ENCODE measurements at places on chromosomes 5 and 9.

DNA sequence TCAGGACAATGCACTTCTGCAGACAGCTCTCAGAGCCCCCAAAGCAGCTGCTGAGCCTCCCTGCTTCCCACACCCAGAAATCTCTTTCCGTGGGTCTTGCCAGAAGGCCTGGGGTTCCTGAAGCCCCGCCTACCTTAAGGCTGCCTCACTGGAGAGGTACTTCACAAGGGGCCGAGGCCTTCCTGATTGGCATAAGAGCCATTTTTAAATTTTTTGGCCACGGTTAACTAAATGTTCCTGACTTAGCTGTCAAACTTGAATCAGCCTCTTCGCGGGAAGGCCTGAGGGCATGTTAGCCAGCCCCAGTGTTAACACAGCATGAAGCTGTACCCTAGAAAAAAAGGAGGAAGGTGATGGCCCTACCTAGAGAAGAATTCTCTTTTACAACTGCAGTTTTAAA, 20.7 kb upstream of the EPB41L4B start:
- DNase-seq = no peak

DNA sequence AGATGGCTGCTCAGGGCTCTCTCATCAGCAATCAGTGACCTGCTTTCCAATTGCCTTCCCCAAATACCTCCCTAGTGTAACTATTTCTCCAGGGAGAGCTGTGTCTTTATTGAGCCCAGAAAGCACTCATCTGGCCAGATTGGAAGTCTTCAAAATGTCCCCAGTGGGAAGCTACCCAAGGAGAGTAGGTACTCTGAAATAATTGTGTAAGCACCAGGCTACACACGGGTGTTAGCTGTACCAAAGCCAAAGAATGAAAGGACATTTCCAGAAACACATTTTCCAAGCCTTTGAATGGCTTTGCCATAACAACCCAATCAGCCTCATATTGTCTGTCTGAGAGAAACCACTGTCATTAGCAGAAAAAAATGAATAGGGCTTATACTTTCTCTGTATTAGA, 318.8 kb downstream of the FAM170A start:
- DNase-seq = no peak

GRCh38 chr5:74556631-74557595, 83.6 kb downstream of the ENC1 start:
- DNase-seq = no peak

DNA sequence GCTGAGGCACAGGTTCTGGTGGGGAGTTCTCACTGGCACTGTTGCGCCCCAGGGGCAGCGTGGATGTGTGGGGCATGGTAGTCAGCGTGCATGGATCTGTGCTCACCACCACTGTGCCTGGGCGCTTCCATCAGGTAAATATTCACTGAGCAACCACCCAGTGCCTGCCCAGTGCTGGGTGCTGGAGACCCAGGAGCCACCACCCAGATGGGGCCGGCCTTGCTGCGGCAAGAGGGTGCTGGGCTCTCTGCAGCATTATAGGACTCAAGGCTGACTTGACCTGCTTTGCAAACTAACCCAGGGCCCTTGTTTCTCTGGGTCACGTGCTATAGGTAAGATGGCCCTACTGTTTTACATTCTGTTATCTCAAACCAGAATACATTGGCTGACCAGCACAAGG, 60.5 kb downstream of the DAP start:
- no peak for DNase-seq

- DNase-seq = no peak
Observed at GRCh38 chr9:35834260-35835215, 5.5 kb downstream of the TMEM8B start.

DNA sequence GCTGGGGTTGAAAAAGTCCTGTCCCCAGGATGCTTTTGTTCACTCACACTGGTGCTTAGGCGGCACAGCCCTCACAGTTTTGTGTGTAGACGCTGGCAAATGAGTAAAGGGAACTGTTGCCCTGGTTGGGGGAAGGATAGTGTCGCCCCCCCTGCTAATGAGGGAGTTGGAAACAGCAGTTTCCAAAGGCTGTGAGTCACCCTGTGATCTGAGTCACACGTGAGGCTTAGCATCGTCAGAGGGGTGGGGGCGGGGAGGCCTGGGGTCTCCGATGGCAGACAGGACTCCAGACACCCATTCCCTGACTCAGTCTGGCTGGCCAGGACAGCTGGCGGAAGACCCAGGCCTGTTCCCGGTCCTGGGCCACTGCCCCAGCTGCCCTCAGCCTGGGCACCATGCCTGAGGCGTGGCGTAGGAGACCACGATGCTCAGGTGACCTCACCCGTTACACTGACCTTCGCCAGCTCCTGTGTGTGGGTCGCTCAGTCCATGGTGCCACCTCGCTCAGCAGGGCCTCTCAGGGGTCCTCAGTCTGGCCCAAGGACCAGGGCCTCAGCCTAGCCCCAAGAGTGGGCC, 2.9 kb downstream of the DNAJB5 start:
- peak; percentile 39 for DNase-seq

DNA sequence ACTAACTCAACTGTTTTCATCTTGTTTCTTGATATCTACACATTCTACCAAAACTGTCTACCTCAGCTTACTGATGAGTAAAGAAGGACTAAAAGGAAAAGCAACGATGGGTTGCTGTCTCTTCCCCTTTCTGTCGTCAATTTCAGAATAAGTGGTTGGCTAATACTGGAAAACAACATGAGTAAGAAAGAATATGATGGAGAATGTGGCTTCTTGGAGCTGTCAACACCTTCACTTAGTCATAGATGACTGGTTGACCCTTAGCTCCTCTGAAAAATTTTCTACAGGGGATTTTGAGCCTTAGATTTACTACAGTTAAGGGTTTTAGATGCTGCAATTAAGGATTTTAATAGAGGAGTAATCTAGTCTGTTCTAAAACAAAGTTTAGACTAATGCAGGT, 797.9 kb downstream of the TLE4 start:
- no peak for DNase-seq

GRCh38 chr9:81832571-81833285, 95.5 kb upstream of the SPATA31D4 start:
- DNase-seq = no peak

GRCh38 chr5:125487231-125487630, 740.8 kb upstream of the ZNF608 start:
- DNase-seq = no peak

- DNase-seq = no peak
Observed at GRCh38 chr5:141182248-141182647, at the start of gene PCDHB16. Gene PCDHB16 (plus strand): TSS chr5:141182387. CDS start chr5:141182560, 173 bp downstream.

DNA sequence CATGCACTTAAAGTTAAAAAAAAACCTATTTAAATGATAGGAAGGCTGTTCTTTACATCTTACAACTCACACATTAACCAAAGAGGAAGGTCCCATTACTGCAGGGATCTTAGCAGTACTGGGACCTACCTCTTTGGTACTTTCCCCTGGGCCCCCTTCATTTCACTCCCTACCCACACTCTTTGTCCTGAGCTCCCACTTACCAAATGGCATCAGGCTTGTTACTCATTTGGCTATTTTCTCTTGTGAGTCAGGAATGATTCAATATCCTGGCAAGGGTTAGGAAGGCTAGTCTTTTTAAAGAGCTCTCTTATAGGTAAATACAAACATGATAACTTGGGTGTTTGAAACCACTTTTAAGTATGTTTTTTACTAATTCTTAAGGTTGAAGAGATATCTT, 117.4 kb upstream of the ELL2 start:
- DNase-seq = peak; percentile 81

DNA sequence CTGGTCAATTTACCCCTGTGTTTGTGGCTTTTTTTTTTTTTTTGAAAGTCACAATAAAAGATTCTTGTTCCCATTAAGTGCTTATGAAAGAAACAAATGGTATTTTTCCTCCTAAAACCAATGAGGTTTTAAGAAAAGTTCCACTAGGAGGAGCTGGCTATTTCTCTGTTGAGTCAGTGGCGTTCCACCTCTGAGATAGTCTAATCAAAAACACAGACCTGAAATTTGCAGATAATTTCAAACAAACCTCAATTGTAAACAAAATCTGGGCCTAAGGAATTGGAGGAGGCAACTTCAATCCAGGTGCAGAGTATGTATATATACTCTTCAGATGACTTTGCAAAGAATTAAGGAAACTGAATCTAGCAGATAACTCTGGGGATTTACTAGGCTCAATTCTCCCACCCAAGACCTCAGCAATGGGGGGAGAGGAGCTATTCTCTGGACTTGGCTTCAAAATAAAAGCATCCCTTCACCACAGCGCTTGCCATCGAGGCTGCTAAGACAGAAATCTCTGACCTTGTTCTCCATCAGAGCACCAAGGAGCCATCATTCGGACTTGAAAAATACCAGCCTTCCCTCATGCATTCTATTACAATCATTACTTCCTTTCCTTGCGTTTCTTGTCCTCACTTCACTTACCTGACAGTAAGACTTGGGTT, 52.4 kb downstream of the FANCC start:
- DNase-seq = no peak

GRCh38 chr5:75006865-75007822, 45.2 kb downstream of the GCNT4 start:
- DNase-seq = no peak

DNA sequence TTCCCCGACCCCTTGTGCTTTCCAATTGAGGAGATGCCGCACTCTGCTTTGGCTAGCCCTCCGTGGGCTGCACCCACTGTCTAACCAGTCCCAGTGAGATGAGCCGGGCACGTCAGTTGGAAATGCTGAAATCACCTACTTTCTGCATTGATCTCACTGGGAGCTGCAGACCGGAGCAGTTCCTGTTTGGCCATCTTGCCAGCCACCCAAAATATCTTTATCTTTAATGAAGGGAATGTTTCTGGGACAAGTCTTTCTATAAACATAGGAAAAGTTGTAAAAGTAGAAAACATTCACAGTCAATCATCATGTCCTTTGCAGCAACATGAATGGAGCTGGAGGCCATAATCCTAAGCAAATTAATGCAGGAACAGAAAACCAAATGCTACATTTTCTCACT, 147.6 kb downstream of the RPS23 start:
- DNase-seq = no peak

DNA sequence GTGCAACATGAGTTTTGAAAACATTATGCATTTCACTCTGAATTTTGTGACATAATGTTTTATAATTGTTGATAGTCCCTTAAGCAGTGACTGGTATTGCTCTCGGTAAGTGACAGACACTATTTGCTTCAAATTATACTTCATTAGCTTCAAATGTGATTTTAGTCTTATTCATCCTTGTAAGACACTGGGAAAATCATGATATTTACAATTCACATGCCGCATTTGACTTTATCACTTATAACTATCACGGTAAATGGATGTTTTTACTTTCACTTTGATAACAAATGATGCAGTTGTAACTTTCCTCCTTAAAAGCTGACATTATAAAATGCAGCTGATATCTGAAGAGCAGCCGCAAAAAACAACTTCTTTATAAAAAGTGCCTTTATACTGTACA, 44.1 kb upstream of the ITGA2 start:
- DNase-seq = no peak

DNA sequence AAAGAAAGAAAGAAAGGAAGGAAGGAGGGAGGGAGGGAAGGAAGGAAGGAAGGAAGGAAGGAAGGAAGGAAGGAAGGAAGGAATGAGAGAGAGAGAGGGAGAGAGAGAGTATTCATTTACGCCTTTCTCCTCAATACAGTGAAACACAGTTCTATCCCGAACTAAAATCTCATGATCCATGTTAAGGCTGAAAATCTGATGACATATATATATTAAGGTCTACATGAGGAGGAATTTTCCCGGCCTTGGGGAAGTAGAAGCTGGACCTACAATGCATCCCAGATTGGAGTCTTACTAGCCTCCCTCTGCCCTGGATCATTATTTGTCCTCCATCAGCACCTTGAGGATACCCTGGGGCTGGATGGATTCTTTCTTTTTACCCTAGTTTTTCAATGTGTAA, 95.1 kb upstream of the DAPK1 start:
- no peak for DNase-seq

DNA sequence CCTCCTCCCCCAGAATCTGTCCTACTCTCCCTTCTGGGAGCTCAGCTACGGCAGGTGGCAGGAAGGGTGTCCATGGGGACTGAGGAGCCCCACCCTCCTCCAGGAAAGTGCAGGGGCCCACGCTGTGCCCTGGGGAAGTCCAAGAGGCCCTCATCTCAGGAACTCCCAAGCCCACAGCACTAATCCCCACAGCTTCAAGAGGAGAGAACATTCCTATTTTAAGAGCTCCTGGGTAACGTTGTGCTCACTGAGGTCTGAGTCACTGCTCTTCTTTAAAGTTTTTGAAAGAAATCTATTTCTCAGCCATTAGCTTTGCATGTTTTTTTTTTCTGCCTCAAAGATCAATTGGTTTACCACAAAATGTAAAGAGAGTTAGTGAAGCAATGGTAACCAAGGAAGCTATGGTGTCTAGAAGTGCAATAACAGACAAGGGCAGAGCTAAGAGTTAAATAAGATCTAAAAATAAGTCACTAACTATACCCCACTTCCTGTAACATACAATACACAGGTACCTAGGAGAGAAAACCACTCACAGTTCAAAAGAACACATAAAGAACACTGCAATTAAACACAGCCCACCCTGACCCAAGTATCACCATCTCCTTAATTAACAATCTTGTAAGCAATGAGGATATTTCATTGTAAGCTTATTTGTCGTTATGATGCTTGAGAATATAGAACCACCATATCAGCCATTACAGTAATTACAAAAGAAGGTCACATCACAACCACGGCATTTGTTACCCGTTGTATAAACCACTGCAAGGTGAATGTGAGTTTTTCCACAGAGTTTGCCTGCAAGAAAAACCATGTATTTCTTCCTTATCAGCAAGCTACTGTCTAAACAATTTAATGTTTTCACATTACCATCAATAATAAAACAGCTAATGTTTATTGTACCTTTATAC, 382.3 kb upstream of the SLC30A5 start:
- no peak for DNase-seq

- peak; percentile 68 for DNase-seq
Observed at GRCh38 chr9:131731644-131732043, 8.2 kb downstream of the RAPGEF1 start.

- no peak for DNase-seq
Observed at GRCh38 chr5:179306191-179307012, 38.9 kb downstream of the ADAMTS2 start.

DNA sequence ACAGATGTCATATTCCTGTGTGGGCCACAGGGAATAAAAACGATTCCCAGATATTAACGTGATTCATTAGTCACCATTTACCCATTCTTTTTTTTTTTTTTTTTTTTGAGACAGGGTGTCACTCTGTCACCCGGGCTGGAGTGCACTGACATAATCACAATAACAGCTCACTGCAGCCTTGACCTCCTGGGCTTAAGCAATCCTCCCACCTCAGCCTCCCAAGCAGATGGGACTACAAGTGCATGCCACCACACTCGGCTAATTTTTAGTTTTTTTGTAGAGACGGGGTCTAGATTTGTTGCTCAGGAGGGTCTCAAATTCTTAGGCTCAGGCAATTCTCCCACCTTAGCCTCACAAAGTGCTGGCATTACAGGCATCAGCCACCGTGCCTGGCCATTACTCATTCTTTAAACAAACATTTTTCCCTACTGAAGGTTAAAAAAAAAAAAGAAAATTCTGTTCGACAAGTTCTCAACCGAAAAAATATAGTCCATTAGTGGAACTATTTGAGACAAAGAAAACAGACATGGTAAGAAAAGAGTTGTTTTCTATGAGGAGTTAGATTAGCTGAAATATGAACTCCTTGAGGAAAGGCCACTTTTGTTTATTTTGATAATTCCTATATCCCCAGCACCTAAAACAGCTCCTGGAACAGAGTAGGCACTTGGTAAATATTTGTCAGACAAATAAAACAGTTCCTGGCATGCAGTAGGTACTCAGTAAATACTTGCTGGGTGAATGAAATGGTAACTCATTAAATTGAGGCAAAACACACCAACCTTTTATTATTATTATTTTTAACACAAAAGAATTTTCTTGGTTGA, 32.1 kb upstream of the PDCL start:
- no peak for DNase-seq
